GDM1 (cell line): ENCODE measurements at places on chromosomes 6 and 20.

- no peak for DNase-seq
Observed at GRCh38 chr6:90846824-90847223, 260.0 kb upstream of the MAP3K7 start.

DNA sequence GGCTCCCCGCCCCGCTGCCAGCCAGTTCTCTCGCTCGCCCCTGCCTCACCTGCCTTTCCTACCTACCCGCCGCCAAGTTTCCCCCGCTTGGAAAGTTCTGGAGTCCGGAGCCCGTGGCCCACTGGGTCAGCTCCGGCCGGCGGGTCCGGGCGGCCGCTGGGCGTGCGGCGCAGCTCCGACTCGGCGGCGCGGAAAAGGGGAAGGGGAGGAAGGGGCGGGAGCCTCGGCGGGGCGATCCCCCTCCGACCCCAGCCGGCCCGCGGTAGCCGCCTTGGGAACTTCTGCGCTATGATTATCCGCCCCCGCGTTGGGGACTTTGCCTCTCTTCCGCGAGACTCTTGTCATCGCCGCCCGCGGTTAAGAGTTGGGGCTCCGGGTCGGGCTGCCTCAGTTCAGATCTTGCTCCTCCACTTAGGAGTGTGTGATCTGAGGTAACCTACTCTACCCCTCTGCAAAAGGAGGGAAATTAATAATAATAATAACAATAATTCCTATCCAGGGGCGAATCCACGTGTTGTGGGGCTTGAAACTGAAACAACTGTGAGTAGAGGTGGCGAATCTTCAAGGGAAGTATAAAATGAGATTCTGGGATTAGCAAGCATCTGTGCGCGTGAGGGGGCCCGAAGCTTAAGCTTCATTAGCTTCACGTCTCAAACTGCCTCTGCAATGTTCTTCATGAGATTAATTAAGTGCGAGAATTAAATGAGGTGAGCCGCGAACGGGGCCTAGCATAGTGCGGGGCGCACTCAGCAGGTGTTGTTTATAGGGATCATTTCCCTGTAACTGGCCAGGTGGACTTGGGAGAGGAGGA, 30.8 kb downstream of the SF3B5 start:
- DNase-seq, result no peak

DNA sequence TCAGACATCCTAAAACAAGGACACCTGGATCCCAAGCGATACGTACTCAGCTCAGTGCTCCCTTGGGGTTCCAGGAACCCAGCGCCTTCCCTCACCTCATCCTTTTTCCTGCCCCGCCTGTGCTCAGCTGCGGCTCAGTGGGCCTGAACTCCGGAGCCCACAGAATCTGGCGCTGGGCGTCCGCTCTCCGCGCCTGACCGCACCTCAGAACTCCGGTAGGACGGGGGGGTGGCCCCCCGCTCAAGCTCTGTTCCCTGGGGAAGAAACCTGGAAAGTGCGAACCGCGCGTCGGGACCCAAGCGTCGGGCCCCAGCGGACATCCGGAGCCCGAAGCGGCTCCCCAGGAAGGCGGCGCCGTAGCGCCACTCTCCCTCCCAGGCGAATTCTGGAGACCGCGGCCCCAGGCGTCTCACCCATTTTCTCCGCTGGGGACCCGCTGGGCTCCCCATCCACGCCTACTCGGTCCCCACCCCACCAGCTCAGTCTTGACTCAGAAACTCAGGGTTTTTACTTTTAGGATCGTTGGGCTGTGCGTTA, 336 bp upstream of the LY6G5C start:
- no peak for DNase-seq

DNA sequence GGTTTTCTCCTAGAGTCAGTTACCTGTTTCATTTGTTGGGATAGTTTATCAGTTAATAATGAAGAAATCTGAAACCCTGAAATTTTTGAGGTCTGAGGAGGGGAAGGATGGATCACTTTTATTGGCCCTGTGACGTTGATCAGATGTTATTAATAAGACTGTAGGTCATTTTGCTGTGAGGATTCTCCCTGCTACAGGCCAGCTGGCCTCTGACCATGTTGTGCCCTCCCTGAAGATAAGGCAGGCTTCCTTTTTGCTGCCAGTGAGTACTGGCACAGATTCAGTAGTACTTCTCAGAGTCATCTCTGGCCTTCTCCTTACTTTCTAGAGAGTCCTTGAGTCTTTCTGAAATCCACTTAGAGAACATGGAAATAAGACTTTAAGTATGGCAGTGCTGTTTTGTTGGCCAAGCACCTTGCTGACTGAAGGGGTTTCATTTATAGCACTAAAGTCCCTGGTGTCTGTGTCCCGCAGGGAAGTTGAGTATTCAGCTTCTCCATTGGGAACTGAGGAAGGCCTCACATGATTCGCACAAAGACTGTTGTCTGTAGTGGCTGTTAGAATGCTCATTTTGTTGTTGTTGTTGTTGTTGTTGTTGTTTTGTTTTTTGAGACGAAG, 202.6 kb downstream of the DTNBP1 start:
- DNase-seq, result no peak

GRCh38 chr6:160667639-160668481, 3.8 kb upstream of the LPA start:
- no peak for DNase-seq

- DNase-seq, result no peak
Observed at GRCh38 chr6:44004625-44005506, 122.4 kb downstream of the MRPL14 start.

GRCh38 chr6:21354805-21355238, 238.7 kb upstream of the SOX4 start:
- no peak for DNase-seq

DNA sequence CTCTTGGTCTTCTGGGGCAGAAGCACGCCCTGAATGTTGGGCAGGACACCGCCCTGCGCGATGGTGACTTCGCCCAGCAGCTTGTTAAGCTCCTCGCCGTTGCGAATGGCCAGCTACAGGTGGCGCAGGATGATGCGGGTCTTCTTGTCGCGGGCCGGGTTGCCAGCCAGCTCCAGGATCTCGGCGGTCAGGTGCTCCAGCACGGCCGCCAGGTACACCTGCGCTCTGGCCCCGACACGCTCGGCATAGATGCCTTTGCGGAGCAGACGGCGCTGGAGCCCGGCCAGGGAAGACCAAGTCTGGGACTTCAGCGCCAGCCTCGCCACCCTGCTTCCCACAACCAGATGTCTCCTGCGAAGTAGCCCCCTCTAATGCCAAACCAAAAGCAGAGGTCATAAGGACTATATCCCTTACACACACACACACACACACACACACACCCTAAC, 8.0 kb upstream of the SLC17A3 start:
- no peak for DNase-seq

GRCh38 chr20:2617099-2617714, 35.2 kb upstream of the NOP56 start:
- DNase-seq, result no peak

DNA sequence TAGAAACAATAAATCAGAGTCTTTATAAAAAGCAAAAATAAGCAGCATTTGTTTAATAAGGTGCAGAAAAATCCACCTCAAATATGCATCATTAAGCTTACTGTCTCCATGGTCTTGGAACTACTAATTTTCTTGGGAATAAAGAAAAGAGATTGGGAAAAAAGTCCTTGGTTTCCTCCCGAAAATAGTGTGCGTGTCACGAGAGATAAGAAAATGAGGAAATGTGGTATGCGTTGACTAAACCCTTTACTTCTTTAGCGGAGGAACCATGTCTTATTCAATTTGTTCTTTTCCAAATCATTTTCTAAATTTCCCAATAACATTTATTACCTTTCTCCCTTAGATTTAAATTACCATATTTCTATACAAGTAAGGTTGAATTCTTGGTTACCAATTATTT, 54.1 kb upstream of the HBS1L start:
- DNase-seq, result no peak

GRCh38 chr6:169932491-169932890, 181.1 kb downstream of the ERMARD start:
- DNase-seq, result no peak

DNA sequence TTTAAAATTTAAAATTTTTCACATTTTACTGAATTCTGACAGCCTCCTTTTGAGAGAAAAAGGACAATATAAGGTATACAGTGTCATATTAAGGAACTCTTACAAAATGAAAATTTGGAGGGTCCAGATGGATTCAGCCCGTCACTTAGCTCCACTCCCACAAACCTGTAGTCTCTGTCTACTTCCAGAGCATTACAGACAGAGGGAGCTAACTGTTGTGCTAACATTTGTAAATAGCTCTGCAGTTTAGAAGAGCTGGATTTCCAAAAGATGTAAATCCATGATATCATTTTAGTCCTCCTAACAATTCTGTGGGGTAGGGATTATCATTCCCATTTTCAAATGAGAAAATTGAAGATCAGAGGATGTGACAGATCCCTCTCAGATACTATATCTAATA, 16.1 kb upstream of the SERINC3 start:
- DNase-seq, result no peak

DNA sequence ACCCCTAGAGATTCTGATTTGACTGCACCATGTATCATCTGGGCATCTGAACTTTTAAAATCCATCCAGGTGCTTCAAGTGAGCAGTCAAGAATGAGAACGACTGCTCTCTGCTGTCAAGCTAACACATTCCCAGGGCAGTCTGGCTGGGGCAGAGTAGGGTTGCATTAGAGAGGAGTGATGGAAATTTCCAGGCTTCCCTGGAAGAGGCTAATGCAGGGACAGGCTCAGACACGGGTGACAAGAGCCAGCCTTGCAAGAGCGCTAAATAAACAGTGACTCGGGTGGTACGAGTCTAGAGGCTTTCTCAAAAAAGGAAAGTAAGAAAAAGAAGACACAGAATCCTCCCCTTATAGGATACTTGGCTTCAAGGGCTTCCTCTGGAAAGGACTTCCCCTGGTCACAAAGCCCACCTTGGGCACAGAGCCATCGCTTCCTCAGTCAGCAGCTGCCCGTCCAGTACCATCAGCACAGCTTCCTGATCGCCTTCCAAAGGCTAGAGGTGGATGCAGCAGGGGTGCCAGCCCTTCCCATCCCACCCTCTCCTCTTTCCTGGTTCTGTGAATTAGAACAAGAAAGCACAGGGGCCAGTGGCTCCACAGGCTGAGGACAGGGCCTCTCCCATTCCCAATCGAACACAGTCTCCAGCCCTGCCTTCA, 177.4 kb upstream of the RREB1 start:
- no peak for DNase-seq

DNA sequence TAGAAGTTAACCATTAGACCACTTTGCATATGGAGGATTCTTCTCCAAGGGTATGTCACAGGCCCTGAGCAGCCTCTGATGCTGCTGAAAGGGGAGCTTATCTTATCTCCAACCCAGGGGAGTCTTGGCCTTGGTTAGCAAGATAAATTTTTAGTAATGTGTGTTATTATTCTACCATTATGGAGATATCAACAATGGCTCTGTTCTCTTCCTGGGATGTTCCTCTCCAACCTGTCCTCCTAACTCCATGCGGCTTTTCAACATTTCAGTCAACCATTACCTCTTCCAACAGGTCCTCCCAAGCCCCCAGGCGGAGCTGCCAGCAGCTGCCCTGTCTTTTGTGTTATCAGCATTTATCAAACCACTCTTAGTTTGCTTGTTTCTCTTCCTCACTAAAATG, 48.4 kb upstream of the FOXC1 start:
- DNase-seq, result no peak

DNA sequence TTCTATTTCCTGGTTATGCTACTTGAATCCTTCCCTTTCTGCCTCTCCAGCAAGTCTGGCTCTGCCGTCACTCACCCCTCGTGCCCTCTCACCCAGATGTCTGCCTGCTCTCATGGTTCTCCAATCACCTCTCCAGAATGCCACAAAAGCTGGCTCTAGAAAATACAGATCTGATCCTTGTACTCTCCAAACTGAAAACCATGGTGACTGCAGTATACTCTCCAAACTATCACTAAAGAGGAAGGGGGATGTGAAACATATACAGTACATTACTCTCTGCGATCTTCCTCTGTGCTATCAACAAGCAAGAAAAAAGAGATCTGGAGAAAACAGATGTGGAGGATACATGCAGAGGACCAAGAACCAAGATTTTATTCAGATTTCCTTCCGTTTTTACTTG, 91.1 kb downstream of the ATXN1 start:
- no peak for DNase-seq

DNA sequence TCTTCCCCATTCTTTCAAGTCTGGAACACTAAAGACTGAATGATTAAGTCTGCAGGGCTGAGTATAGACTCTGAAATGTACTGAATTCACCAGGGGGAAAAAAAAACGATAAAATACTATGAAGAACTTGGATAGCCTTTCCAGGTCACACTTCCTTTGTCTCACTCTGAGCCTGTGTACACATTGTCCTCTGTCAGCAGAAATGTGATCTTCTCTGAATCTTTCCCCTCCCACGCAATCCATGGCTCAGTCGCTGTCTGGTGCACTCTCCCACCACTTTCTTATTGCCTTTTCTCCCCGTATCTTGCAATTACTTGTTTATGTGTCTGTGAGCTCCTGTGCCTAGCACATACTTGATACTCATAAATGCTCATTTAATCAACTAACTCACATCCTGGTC, 212.6 kb upstream of the RSPO3 start:
- no peak for DNase-seq

- DNase-seq, result no peak
Observed at GRCh38 chr6:52876056-52876787, 33.3 kb downstream of the GSTA3 start.

DNA sequence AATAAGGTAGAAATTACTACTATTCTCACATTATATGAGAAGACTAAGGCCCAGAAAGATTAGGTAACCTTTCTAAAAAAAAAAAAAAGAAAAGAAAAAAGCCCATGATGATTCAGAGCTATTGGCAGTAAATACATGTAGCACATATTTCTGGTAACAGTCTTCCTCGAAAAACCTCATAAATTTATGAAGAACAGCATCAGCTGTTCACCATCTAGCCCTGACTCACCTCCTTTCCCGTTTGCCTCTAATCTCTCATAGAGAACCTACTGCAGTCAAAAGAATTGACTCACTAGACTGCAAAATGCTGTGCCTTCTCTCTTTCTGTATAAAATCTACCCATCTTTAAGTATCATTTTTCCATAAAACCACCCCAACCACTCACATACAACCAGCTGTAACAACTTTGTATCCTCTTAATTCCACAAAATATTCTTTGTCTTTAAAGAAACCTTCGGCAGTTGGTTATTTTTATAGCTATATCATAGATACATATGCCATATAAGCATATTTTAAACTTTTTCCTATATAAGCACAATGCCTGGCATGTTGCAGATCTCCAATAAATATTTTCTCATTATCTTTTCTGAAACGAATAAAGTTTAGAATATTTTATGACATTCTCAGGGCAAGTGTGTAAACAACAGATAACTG, 152.7 kb upstream of the ENPP5 start:
- no peak for DNase-seq
